ENCODE measurements at places on chromosomes 11 and 22.

DNA sequence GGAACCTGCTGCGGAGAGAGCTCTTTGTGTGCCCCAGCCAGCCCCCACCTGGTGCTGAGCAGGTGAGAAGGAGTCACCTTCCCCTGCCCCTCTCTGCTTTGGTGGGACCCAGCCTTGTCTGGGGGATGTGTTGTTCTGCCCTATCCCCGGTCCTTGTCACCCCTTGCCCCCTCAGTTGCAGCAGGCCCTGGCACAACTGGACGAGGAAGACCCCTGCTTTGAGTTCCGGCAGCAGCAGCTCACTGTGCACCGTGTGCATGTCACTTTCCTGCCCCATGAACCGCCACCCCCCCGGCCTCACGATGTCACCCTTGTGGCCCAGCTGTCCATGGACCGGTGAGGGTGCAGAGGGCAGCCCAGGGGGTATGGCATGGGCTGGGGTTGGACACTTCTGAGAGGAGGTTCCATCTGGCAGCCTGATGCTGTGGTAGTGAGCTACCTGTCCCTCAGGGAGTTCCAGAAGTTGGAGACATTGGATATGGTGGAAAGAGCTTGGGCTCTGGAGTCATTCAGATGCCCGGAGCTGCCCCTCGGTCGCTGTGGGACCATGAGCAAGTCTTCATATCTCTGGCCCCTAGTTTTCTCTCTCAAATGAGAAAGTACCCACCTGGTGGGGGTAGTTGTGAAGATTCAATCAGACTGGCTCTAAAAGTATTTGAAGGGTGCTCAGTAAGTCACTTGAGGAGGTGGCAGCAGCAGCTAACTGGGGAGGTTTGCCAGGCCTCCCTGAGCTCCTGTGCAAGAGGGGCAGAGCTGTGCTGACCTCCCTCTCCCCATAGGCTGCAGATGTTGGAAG is 4.3 kb downstream of the LARGE2 start:
- DNase-seq: no peak

DNA sequence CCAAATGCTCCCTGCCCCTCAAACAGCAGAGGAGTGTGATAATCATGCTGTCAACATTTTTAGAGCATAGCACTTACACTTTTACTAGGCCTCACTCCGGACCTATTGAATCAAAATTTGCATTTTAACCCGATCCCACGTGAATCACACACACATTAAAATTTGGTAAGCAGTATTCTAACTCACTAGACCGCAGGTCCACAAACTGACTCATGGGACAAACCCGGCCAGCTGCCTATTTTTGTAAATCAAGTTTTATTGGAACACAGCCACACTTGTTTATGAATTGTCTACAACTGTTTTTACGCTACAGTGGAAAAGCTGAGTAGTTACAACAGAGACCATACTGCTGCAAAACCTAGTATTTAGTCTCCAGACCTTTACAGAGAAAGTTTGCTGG is 43.3 kb downstream of the SNX19 start:
- DNase-seq: no peak

DNA sequence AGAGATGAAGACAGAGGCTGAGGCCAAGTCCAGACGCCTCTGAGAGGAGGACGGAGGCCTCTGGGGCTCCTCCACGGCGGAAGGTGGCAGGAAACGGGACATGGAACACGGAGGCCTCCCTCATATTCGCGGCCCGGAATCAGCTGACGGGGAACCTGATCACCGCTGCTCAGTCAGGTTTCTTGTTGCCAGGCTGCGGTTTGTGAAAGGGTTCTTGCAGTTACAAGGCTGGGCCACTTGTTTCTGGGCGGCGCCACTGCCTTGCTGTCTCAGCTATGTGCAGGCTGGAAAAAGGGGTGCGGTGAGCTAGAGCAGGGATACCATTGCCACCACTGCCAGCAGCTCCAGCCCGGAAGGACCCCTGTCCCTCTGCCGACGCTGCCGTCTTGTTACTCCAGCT is 10.0 kb upstream of the MMP1 start:
- no peak for DNase-seq

DNA sequence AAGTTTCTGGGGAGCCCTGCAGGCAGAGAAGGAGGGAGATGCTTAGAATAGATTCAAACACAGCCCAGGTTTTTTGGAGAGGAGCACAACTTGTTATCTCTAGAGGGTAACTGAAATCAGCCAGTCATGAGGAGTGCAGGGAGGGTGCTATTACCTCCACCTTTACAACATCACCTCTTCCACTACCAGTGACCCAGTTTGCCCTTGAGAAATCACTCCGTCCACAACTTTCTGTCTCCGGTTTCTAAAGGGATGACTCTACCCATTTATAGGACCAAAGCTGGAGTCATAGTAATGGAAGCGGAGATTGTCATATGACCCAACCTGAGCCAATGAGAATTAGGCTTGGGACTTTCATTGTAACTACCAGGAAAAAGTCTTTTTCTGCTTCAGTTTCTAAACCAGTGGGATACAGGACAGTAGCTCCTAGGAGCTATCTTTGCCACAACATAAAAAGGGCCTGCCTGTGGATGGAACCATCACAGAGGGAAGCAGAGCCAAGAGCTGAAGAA is 131.2 kb upstream of the SERPIND1 start:
- DNase-seq: no peak

- no peak for DNase-seq
These were observed 4.9 kb downstream of the UBE2L6 start for GRCh38 chr11:57562596-57562995.

DNA sequence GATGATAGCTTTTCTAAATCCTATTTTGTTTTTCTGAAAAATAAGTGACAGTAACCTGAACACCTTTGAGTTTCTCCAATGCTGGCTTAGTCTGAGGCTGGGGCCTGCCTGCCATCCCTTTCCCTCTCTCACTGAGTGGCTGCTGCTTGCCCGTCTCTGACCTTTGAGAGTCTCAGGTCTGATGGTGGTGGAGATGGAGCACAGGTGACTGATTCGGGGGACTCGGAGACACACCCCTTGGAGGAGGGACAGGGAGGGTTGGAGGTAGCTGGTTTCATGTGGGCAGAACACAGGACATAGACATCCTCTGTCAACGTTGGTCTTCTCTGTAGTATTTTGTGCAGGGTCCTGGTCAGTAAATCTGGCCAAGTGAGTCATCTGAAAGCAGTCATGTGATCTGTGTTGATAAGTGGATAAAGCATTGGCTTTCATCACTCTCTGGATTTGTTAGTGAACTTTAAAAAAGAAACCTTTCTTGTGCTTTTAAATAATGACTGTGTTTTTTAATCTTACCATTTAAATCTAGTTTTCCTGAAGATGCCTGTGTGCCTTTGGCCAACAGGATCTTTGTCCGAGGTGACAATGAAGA is 47.1 kb upstream of the CLDN5 start:
- DNase-seq: no peak

DNA sequence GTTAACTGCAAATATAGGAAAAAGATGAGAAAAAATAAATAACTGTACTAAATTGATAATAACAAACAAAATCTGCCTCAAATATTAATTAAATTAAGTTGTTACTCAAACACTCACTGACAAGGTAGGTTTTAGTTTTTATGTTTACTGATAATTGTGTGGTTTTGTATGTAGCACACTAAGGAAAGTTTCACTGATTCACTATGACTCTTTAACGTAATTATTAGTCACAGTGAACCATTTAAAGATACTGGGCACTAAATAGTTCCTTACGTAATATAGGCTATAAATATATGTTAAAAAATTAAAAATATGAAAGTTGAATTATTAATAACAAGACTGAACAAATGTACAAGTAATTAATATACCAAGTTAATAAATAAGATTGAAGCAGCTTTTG is 2330.0 kb upstream of the RAG2 start:
- no peak for DNase-seq

DNA sequence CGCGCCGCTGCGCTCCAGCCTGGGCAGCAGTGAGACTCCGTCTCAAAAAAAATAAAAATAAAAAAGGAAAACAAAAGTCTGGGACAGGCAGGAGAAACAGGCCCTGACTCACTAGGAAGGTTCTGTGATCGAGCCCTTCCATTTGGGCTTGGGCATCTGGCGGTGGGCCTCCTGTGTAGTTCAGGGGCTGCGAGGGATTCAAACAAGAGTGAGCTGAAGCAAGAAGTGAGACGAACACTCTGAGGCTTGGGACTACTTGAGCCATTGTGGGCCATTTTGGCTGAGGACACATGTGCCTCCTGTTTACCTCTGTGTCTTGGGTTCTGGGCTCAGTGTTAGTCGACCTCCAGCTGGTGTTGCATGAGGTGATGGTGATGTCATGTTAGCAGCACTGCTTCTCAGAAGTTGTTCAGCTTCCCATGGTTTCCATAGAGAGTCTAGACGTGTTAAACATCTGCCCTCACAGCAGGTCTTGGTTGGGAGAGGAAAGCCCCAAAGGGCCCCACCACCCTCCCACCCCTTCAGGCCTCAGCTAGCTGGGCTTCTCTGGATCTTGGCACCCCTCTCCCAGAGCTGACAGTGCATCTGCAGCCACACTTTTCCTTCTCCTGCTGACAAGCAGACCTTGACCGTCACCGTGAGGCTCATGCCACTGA is 57.8 kb downstream of the MED15 start:
- DNase-seq: no peak

- no peak for DNase-seq
These were observed 27.0 kb downstream of the RBMXL2 start for GRCh38 chr11:7115780-7116179.

GRCh38 chr11:35313760-35314153 is 105.6 kb downstream of the SLC1A2 start:
- DNase-seq: no peak

DNA sequence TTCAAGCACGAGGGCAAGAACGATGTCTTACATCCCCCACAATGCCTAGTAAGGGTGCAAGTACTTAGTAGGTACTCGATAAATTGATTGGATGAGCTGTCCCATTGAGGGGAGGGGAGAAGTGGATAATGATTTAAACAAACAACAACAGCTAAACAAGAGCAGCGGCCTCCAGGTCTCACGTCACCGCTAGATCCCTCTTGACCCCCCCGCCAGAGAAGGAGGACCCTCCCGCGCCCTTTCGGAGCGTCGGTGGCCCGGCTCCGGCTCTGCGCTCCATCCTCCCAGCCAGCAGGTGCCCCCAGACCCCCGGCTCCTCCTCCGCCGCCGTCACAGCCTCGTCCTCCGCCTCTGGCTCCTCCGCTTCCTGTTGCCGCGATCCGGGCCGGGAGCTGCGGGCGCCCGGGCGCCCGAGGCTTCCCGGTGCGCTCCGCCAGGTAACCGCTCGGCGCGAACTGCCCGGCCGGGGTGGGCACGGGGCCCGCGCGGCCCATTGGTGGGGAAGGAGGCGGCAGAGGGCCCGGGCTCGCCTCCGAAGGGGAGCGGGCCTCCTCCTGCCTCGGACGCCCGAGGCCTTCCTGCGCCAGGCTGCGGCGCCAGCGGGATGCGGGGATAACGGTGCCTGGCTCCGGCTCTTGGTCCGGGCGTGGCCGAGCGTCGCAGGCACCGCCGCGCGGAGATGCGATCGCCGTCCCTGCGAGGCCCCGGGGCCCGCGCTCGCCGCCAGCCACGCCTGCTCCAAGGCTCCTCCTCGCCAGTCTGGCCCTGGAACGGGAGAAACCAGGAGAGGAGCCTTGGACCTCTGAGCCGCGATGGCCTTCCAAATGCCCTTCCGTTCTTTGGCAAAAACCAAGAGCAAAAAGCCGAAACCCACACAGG is at the start of gene TLCD5:
TLCD5 (plus strand) TSS at position 368 of the 879 bp plus-strand sequence. CDS start 2,143 bp downstream, outside the sequence.
- DNase-seq: no peak

GRCh38 chr11:77418971-77419597 is 54.8 kb downstream of the PAK1 start:
- peak; percentile 29 for DNase-seq

GRCh38 chr11:81342966-81343365 is 1390.7 kb downstream of the FAM181B start:
- no peak for DNase-seq

GRCh38 chr11:64360448-64360921 is 1.5 kb downstream of the RPS6KA4 start:
- peak; percentile 45 for DNase-seq

DNA sequence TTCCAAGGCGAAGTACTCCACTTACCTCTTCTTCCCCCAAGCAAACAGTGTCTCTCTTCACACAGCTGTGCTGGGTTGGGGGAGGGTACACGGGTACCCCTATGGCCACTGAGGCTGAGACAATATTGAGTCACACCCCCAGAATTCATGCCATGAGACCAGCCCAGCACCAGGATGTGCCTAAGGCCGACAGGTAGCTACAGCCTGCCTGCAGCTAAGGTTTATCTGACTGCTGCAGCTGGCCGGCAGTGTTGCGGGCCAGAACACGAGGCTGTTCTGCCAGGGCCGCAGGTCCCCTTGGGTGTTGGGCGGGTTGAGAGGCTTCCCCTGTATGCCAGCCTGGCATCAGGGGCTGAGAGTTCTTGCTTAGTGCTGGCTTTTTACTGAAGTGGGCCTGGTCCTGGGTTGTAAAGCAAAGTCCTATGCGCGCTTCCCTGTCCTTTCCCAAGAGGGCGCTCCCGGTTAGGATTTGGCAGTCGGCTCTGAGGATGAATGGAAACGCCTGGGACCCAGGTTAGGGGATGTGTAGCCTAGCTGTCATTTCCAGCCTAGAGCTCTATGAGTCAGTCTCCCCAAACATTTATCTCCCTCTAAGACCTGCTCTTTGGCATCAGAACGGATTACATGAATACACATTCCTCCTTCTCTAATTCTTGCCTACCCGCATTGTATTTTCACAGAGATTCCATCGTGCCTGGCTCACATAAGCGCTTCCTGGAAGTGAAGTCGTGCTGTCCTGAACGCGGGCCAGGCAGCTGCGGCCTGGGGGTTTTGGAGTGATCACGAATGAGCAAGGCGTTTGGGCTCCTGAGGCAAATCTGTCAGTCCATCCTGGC is 7.1 kb downstream of the USP18 start:
- peak; percentile 46 for DNase-seq

GRCh38 chr22:25940479-25940878 is 198.5 kb downstream of the MYO18B start:
- DNase-seq: no peak

DNA sequence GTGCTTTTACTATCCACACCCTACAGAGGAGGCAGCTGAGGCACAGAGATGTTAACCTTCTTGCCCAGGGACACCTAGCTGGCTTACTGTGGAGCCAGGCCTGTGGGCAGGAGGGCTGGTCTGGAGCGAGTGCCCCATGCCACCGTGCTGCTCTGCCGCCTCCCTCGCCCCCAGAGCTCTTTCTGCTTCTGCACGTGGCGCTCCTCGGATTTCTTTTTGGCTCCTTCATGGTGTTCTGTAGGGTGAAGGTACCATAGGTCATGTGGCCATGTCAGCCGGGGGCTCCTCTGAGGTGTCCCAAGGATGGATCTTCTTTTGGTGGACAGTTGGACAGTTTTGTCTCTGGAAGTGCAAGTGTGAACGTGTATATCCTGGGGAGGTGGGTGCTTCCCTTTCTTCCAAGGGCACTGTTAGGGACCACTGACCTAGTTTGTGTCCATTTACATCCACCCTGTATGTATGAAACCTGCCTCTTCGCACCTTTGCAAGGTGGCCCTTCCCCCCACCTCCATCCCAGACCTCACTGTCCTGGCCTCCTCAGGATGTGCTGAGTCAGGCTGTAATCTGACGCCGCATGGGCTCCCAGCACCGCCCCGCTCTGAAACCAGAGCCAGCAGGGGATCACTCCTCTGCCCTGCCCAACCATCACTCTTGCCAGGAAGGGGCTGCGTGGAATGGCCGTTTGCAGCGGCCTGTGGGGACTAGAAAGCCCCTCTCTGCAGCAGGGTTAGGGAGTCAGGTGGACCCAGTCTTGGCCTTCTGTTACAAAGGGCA is 31.7 kb downstream of the POLR3H start:
- DNase-seq: no peak

- DNase-seq: no peak
These were observed 96.2 kb downstream of the PDHX start for GRCh38 chr11:35012467-35013191.
